ENCODE measurements at places on chromosomes 12 and 14.

GRCh38 chr12:123270214-123271000, 1.2 kb downstream of the CDK2AP1 start:
- peak; percentile 8 for DNase-seq

GRCh38 chr14:24366721-24367513, 1.1 kb upstream of the NFATC4 start:
- peak; percentile 4 for DNase-seq

DNA sequence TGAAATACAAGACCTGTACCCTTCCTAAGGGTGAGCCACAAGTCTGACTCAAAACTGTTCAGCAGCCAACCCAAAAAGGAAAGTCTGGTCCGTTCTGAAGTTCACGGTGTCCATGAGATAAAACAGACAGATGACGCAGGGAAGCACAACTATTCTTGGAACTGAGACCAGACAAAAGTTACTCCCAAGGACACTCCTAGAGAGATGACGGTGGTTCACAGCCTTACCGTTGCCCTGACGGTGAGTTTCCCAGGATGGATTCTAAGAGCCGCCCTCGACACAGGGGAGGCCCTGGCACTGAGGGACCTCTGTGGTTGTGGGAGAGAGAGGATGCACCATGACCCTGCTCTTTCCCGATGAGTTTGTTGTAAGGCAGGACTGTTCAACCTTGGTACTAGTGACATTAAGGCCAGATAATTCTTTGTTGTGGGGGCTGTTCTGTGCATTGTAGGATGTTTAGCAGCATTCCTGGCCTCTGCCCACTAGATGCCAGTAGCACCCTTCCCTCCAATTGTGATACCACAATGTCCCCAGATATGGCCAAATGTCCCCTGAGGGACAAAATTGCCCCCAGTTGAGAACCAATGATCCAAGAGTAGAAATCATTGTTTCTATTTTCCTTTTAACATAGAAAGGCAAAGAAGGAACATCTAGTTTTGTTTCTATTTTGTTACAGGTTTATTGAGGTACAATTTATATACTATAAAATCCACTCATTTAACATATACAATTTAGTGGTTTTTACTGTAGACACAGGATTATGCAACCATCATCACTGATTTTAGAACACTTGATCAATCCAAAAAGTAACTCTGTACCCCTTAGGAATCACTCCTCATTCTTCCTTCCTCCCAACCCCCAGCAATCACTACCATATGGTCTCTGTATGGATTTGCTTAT, 23.0 kb downstream of the OR10P1 start:
- DNase-seq: no peak

GRCh38 chr14:77004711-77005460, 23.6 kb downstream of the IRF2BPL start:
- no peak for DNase-seq

DNA sequence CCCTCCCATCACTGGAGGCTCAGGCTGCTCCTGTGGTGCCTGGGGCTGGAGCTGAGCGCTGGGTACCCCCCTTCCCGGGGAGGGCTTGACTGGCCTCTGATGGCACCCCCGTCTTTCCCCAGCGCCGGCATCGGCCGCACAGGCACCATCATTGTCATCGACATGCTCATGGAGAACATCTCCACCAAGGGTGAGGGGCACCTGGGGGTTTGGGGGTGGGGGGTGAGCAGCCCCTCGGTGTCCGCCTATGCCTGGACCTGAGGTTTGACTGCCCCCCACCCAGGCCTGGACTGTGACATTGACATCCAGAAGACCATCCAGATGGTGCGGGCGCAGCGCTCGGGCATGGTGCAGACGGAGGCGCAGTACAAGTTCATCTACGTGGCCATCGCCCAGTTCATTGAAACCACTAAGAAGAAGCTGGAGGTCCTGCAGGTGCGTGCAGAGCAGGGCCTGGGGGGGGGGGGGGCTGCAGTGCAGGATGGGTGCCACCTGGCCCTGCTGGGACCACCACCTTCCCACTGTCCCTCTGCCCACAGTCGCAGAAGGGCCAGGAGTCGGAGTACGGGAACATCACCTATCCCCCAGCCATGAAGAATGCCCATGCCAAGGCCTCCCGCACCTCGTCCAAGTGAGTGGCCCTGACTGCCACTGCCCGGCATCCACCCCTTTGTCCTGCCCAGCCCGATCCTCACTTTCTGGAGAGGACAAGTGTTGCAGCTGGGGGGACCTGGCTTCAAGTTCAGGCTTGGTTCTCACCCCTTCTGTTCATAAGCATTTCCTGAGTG, 8.8 kb downstream of the PTPN6 start:
- DNase-seq: no peak

GRCh38 chr14:100576091-100577085, 10.8 kb downstream of the BEGAIN start:
- no peak for DNase-seq

DNA sequence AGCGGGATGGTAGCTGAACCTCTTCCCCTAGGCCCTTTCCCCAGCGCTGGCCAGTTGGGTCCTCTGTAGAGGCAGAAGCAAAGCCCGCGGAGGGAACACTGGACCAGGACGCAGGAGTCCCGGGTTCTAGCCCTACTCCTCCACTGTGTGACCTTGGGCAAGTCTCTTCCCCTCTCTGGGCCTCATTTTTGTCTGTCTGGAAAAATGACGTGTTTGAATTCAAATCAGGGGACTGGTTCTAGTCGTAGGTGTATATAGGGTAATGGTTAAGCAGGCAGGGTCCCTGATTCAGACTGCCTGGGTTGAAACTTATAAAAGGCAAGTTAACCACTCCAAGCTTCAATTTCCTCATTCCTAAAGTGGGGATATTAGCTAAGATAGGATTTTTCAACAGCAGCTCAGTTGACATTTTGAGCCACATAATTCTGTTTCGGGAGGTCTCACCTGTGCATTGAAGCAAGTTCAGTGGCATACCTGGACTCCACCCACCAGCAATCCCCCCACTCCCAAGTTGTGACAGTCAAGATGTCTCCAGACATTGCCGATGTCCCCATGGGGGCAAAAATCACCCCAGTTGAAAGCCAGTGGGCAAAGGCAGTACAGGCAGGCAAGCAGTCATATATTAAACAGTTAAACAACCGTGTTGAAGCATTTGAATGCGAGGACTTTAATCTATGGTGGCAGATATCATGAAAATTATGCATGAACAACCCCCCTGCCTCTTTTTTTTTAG, 899 bp downstream of the TPCN1 start:
- no peak for DNase-seq

DNA sequence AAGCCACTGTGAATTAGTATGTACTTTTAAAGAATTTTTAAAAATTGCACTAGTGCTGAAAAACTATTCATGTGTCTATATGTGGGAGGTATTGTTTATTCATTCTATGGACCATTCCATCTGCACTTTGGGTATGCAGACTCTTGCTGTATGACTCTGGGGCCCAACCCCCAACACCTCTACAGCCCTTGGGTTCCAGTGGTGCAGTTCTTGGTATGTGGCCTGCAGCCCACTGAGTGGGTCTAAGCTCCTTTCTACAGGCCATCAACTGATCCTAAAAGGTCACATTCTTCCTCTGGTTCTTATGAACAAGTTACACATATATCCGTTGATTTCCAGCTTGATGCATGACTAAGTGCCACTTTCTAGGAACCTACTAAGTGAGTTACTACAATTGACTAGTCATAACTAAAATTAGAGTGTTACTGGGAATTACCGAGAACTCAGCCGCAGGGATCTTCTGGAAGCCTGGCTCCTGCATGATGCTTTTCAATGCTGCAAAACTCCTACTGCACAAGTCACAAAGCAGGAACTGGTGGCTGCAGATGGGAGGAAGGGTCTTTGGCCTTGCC, 62.4 kb upstream of the MED13L start:
- DNase-seq: no peak

GRCh38 chr14:39474416-39474911, 42.2 kb upstream of the FBXO33 start:
- DNase-seq: no peak

DNA sequence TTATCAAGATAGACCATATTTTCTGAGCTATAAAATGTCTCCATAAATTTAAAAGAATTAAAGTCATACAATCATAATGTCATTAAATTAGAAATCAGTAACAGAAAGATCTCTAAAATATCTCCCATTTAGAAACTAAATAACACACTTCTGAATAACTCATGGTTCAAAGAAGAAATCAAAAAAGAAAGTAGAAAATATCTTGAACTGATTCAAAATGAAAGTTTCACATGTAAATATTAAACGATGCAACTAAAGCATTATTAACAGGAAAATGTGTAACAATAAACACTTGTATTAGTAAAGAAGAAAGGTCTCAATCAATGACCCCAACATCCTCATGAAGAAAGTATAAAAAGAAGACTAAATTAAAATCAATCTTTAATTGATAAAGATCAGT, 50.5 kb upstream of the PZP start:
- DNase-seq: no peak

- DNase-seq: no peak
Measured at GRCh38 chr12:106074361-106074705, 64.4 kb downstream of the NUAK1 start.

GRCh38 chr14:34252227-34252626, 209.8 kb downstream of the SPTSSA start:
- DNase-seq: no peak

DNA sequence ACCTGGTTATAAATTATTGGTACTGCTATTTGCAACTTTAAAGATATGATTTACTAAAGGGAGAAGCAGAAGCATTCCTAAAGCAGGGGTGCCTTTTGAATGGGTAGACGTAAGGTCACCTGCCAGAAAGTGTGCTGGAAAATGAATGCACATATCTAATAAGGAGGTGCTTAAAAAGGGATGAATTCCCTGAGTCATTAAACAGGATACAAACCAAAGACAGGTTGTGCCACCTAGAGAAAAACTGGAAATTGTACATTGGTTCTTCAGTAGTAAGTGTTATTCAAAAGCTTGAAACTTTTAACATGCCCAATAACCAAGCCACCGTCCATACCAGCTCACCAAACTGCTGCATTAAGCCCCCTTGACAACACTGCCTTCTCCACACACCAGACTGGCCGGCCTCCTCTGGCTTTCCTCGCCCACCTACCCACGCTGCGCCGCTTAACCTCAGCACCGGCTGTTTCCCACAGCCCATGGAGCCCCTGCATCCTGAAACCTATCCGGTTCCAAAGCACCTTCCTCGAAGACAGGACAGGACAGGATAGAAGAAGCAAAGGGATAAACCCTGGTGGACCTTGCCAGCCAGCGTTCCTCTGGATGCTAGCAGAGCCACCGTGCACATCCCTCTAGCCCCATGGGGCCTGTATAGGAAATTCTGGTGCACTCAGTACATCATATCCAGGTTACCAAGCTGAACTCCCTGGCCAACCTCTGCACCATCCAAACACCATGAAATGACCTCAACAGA, 201.5 kb upstream of the CAND1 start:
- no peak for DNase-seq

DNA sequence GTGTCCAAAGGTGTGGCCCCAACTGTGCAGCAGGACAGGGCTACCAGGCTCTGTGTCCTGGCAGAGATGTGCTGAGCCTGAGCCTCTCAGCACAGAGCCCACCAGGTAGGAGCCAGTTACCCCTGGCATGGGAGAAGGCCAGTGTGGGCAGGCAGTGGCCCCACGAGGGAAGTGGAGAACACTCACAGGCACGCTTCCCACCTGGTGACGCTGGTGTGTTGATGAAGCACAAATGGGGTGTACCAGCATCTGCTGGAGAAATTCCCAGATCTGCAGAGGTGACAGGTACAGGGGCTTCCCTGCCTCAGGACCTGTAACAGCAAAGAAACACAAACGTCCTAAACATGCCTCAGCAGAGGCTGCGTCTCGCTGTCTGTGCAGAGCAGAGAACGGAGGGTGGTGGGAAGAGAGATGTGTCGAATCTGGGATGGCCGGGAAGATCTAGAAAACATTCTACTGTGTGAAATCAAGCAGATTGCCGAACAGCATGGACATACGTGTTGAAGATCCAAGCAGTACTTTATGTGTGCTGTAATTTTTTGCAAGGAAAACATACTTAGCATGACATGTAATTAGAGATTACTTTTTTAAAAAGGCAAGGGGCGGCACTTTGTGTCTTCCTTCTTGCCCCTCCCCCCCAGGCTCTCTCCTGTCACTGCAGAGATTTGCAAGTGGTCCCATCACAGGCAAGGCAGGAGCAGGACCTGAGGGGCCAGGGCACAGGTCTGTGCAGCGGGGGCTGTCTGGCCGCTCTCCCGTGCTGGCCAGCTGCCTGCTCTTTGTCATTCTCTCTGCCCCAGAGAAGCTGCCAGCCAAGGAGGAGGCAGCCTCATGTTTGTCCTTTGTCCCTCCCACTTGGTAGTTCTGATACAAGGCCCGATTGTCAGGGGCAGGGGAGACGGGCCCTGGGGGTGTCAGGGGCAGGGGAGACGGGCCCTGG, 17.3 kb downstream of the HIP1R start:
- DNase-seq: no peak

DNA sequence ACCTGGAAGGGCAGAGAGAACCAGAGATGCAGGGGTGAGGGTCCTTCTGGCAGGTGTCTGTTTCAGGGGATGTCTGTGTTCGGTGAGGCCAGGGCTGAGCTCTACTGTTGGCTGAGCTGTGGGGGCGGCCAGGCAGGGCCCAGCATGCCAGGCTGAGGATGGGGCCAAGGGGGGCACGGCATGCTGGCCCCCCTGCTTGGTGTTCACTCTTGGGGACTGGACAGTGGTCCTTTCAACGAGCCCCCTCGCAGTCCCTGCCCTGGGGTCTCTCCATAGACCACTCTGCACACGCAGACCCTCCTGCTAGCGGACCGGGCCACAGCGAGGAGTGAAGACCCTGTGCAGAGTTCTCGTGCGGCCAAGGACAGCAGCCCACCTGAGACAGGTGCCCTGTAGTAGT, 56.3 kb downstream of the KIF26A start:
- no peak for DNase-seq

DNA sequence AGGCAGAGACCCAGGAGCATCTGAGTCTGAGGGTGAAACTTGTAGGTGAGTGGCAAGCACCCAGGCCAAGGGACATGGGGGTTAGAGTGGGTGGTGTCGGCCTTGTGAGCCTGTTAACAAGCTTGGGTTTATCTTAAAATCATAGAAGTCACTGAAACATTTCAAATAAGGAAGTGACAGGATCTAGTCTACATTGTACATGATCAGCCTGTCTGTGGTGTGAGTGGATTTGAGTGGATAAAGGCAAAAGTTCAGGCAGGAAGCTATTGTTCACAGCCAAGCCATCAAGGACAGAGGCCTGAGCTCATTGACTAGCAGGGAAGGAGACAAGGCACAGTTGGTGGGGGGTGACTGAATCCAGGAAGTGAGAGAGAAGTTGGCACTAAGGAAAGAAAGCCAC, 59.3 kb upstream of the FKBP4 start:
- DNase-seq: no peak

- DNase-seq: peak; percentile 9
Measured at GRCh38 chr12:109927622-109928021, 27.5 kb downstream of the TCHP start.

GRCh38 chr14:105250986-105251385, 2.7 kb downstream of the BTBD6 start:
- no peak for DNase-seq

GRCh38 chr12:45612044-45612794, 117.3 kb upstream of the ARID2 start:
- no peak for DNase-seq

DNA sequence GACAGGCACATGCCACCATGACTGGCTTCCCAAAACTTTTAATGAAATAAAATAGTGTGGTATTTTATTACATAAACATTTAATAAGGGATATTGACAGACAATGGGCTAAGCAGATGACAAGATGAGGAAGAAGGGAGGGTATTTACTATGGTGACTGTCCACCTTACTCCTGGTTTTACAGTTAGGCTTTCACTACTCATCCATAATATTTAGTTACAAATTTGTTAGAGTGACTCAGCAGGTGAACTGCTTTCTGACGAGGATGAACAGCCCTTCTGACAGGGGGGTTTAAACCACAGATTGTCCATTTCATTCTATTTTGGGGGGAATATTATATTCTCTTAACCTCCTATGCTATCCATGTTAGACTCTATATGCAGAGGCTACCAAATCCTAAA, 3.6 kb upstream of the PALS1 start:
- no peak for DNase-seq
